ENCODE measurements at places on chromosomes 5 and 9. TPM values are rescaled to one million over a fixed set of nuclear protein-coding genes. Genes with fewer than 3 reads are reported as not detected.

The LCN6 gene
- not detected for total RNA-seq

The UQCRQ gene
- total RNA-seq: 197 TPM

The GALNT12 gene
- 2.5 TPM for total RNA-seq

The SH3PXD2B gene
- 0.02 TPM for total RNA-seq

The FBN2 gene
- total RNA-seq: not detected

The NADK2 gene
- total RNA-seq: 18.2 TPM

The CCL27 gene
- not detected for total RNA-seq

The OGN gene
- not detected for total RNA-seq

The PRLR gene
- total RNA-seq: 2.3 TPM

The CYSRT1 gene
- total RNA-seq: 0.53 TPM

The TNFSF15 gene
- total RNA-seq: 0.22 TPM

The JAKMIP2 gene
- total RNA-seq: 3.1 TPM

DNA sequence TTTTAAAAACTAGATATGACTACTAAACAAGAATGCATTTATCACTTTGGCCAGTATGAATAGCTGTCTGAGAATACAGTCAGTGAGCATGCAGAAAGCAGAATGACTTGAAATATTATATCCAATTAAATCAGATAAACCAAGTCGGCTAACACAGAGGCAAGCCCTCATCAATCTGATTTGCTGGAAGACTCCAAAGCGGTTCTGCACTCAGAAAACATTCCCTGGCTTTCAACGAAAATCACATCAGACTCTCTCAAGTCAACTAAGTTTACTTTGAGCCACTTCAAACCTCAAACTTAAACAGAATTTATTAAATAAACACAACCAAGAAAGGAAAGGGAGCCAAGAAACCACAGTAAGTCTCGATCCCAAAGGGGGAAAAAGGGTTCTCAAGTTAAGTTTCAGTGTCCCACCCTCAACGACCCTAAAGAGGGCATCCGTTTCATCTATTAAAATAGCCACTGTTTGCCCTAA is 1.4 kb downstream of the MYO10 start:
- DNase-seq: no peak
- peaks cover 73% of the 10 kb centered on the region for H3K27me3 ChIP-seq
- H3K36me3 ChIP-seq: no peaks in the 10 kb centered on the region
- H3K4me1 ChIP-seq: peaks cover 23% of the 10 kb centered on the region

DNA sequence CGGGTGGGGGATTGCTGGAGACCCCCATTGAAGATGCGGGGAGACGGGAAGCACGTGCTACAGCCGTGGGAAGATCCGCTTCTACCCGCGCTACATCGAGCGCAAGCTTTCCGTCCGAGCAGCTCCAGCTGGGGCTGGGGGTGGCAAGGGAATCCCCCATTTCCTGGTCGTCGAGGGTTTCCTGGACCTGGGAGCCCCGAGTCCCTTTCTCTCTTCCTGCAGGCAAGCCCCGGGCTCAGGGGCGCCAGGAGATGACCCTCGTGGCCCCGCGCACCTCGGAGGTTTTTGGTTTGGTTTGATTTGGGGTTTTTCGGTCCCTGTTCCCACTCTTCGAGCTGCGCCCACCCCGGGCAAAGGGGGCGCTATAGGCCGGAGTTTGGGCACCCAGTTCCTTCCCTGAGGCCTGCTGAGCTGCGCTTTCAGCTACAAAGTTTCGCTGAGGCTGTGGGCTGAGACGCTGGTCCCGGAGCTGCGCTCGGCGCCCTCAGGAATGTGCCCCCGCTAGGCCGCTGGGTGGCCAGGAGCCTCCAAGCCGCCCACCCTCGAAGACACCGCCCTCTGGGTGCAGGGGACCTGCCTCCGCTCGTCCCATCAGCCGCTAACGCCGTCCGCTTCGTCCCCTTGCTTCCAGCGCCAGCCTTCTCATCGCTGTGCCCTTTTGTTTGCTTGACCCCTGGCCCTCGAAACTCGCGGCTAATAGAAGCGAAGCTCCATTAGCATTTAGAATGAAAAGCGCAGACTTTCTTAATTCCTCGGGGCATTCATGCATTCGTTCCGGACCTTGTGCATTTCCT is 2.9 kb downstream of the NR4A3 start:
- DNase-seq: peak; percentile 66
- peaks cover 55% of the 10 kb centered on the region for H3K4me1 ChIP-seq
- peaks cover 23% of the 10 kb centered on the region for H3K27me3 ChIP-seq
- peaks cover 59% of the 10 kb centered on the region for H3K36me3 ChIP-seq

- H3K27ac ChIP-seq: no peak overlapping the region
- H3K4me3 ChIP-seq: no peak overlapping the region
- H3K4me1 ChIP-seq: no peaks in the 10 kb centered on the region
- H3K27me3 ChIP-seq: peaks cover 7% of the 10 kb centered on the region
- DNase-seq: no peak
Observed at GRCh38 chr5:146048994-146049703, 56.2 kb downstream of the PLAC8L1 start.

DNA sequence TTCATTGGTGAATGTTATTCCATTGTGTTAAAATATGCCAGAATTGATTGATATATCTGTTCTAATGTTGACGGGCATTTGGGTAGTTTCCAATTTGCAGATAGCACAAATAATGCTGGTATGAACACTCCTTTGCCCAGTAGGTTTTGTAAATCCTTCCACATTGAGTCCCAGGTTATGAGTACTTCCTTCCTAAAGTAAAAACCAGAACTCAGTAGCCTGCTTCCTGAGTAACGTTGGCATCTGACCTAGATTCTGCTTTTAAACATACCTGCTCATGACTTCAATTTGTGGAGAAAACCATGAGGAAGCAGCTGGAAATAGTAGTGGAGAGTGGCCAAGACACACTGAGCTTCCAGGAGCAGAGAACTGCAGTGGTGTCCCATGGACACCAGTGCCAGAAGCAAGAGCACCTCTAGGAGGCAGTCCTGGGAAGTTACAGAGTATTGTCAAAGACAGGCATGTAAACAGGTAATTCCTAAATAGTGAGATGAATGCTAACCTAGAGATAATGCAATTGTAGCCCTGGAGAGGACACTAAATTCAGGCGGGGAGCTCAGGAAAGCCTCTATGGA is 24.3 kb upstream of the RASGRF2 start:
- peaks cover 4% of the 10 kb centered on the region for H3K27me3 ChIP-seq
- no peak overlapping the region for H3K4me3 ChIP-seq
- DNase-seq: no peak
- H3K36me3 ChIP-seq: no peaks in the 10 kb centered on the region
- no peaks in the 10 kb centered on the region for H3K4me1 ChIP-seq

GRCh38 chr9:89864731-89865130 is 259.9 kb downstream of the GADD45G start:
- no peaks in the 10 kb centered on the region for H3K4me1 ChIP-seq
- H3K27me3 ChIP-seq: no peaks in the 10 kb centered on the region
- H3K27ac ChIP-seq: no peak overlapping the region
- no peak overlapping the region for H3K4me3 ChIP-seq

DNA sequence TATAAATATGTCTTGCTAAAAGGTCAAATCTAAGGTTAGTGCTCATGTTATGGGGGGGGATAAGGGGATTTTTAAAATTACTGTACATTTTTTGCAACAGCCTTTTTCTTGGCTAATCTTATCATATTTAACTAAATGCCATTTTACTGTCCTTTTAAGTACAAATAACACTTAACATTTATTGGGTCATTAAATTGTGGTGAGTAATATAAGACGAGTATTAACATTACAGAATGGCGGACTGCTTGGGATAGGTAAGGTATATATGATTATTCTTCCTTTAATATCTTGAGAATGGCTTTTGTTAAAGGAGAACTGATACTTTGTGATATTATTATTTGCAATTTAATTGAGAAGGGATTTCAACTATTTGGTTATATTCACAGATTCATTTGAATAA is 33.2 kb downstream of the GPR151 start:
- H3K27me3 ChIP-seq: no peaks in the 10 kb centered on the region
- no peak overlapping the region for H3K4me3 ChIP-seq
- no peak for DNase-seq
- peaks cover 71% of the 10 kb centered on the region for H3K36me3 ChIP-seq
- H3K4me1 ChIP-seq: no peaks in the 10 kb centered on the region

DNA sequence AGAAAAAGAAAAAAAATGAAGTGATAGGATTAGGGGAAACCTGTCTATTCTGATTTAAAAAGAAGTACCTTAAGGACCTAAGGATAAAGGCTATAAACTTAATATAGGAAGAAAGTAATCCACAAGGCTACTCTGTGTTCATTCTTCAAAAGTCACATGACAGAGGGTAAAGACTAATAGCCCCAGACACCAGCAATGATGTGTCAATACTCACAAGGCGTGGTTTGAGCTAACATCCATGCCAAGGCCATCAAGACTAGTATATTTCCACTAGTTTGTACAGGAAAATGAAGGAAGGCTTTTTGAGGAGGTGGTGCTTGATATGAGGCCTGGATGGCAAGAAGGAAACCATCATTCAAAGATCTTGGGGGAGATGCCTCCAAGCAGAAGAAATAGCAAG is 49.7 kb upstream of the TEX48 start:
- H3K27me3 ChIP-seq: no peaks in the 10 kb centered on the region
- DNase-seq: no peak
- no peak overlapping the region for H3K4me3 ChIP-seq
- no peak overlapping the region for H3K27ac ChIP-seq
- H3K36me3 ChIP-seq: no peaks in the 10 kb centered on the region

DNA sequence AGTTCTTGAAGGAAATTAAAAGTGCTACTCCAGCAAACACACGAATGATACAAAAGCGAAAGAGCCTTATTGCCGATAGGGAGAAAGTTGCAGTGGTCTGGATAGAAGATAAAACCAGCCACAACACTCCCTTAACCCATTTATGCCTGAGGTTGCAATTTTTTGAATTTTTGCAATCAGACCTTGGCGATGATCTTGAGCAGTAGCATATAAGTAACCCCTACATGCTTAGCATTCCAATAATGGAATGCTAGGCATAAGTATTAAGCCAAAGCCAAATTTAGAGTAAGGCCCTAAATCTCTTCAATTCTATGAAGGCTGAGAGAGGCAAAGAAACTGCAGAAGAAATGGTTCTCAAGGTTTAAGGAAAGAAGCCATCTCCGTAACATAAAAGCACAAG is 153.5 kb downstream of the SLC28A3 start:
- H3K27ac ChIP-seq: no peak overlapping the region
- peaks cover 15% of the 10 kb centered on the region for H3K27me3 ChIP-seq
- DNase-seq: no peak
- no peaks in the 10 kb centered on the region for H3K4me1 ChIP-seq

- peaks cover 2% of the 10 kb centered on the region for H3K27me3 ChIP-seq
- H3K4me1 ChIP-seq: no peaks in the 10 kb centered on the region
- no peaks in the 10 kb centered on the region for H3K36me3 ChIP-seq
- no peak overlapping the region for H3K27ac ChIP-seq
- DNase-seq: no peak
- H3K4me3 ChIP-seq: no peak overlapping the region
Observed at GRCh38 chr5:53211799-53212198, 102.2 kb upstream of the MOCS2 start.

DNA sequence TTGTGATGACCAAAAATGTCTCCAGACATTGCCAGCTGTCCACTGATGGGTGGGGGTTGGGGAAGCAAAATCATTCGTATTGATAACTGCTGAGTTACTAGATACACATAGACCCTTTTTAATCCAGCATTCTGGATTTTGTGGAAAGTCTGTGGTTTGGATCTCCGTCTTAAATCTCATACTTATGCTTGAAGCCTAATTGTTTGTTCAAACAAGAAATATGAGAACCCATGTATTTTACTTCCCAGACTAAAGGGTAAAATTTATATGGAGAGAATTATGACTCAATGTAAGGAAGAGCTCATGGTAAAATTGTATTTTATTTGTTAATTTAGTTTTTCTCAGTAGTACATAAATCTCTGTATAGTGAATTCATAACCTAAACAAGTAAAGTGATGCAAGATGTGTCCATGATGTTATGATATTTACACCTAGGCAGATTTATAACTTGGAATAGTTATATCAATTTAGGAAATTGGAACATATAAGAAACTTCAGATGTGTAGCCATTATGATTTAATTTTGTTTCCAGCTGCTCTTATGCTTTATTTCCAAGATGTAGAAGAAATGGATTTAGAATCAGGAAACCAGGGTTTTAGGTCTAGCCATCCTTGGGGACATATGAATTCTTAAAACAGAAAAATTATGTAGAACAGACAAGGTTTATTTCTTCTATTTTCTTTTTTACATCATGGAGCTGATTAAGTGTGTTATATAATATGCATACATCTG is 4.5 kb upstream of the OGN start:
- H3K36me3 ChIP-seq: no peaks in the 10 kb centered on the region
- no peaks in the 10 kb centered on the region for H3K27me3 ChIP-seq
- DNase-seq: no peak

DNA sequence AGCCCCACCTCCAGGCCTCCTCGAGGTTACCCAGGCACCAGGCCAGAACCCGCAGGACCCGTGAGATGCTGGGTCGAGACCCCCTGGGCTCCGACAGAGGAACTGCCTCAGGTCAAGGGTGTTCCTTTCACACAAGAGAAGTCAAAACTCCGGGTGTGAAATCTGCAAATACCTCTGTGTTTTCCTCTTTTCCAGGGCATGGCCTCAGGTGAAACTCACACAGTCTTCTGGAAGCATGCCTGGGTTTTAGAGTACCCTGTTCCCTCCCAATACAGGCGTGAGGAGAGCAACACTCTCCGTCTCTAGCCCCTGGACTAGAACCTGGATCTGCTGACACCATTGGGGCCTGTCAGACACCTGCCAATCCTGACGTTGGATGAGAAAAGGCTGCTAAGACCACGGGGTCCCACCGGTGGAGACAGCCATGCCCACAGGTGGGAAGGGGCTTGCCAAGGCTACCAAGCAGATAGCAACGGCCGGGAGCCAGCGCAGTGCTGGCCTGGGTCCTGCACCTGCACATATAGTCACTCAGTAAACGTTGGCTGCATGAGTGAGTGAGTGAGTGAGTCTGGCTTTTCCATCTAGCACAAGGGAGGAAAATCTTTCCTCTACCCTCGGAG is 182.0 kb upstream of the PPP1R26 start:
- peaks cover 11% of the 10 kb centered on the region for H3K27me3 ChIP-seq
- DNase-seq: no peak
- H3K36me3 ChIP-seq: no peaks in the 10 kb centered on the region
- no peak overlapping the region for H3K4me3 ChIP-seq

Measured in activated B cell treated with CpG ODN at 0.5 μM for 24 hours (primary cell).